ENCODE measurements at places on chromosomes 11 and 22.

DNA sequence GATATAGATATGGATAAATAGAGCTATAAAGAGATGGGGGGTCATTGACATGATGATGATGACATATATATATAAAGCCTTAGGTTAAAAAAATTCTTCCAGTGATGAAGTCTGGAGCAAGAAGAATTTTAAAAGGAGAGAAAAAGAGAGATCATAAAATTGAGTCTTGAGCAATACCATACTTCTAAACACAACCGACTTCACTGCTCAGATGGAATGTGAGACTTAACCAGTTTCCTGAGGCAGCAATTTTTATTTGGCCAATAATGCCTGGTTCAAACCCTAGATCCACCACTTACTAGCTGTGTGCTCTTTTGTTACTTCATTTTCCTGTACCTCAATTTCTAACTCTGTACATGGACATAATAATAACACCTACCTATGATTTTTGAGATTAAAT lies 229.5 kb downstream of the TTC28 start:
- no peak for DNase-seq

DNA sequence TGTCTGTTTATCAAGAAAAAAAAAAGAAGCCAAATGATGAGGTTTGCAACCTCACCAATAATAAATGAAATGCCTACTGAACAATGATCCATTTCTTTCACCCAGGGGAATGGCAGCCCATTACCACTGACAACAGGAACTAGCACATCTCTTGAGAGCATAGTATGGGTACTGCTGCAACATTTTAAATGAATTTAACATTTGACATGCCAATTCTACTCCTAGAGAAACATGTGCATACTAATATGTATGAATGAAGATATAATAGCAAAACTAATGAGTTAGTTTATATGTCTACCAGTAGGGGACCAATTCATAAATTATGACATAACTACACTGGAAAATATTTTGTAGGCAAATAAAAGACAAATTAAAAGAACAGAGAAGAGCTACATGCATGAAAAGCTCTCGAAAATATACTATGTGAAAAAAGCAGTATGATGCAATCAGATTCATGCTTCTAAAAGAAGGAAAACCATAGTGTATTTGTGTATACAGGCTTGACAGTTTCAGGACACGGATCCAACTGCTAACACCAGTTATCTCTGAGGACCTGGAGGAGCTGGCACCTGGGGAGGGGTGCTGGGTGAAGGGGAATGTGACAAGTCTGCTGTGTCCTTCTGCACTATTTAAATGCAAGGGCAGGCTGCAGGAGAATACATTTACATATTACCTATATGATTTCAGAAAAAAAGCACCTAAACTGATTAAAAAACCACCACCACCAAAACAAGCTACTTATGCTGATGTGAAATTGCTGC lies 6.9 kb downstream of the SMCO4 start:
- no peak for DNase-seq

DNA sequence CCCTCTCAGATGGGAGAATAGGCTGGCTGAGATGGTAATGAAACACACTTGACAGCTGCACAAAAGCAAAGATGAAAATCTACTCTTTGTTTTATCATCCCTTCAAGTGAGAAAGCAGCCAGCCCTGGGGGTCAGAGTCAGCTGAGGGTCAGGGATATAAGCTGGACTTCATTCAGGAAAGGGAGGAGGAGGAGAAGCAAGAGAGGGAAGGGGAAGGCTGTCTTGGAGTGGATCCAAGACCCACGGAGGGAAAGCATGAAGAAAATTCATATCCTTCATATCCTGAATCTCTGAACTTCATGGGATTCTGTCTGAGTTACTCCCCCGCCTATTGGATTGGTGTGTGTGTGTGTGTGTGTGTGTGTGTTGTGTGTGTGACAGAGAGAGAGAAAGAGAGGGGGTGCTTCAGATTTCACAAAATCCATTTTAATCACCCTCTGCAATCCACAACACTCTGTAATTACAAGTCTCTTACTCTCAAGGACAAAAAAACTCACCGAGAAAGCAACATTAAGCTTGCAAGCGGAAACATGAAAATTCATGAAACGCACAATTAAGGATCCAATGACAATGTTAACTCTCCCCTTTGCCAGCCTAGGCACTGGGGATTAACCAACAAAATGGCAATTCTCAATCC lies 327.7 kb downstream of the TENM4 start:
- DNase-seq = no peak

- DNase-seq = peak; percentile 63
Observed at GRCh38 chr11:71446942-71447688, 1.1 kb downstream of the DHCR7 start.

DNA sequence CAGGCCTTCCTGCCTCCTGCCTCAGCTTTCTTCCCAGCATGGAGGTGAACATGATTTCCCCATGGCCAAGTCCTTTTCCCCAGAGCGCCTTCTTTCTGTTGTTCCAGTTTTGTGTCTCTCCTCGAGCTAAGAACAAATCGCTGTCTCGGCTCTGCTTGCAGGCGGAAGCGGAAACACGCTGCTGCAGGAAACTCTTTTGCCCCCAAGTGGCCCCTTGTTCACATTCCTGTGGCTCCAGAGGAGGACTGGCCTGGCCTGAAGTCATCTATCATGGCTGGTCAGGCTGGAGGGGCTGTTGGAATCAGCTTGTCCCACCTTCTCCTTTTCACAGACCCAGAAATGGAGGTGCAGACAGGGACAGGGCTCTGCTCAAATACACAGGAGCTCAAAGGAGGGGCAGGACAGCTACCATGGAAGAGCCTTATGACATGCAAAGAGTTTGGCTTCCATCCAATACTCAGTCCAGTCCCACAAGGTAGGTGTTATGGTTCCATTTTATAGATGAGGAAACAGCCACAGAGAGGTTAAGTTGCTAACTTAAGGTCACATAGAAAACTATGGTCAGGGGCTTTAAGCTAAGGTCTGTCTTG lies 182.2 kb upstream of the SYT13 start:
- no peak for DNase-seq

Measured in skeletal muscle cell (primary cell).